ENCODE measurements at places on chromosomes 5 and 9.

- DNase-seq = no peak
These were observed 569.9 kb downstream of the RAB3C start for GRCh38 chr5:59152701-59153245.

GRCh38 chr5:68259700-68260099, 44.1 kb downstream of the PIK3R1 start:
- DNase-seq = no peak

GRCh38 chr9:133767625-133768024, 29.5 kb upstream of the SARDH start:
- DNase-seq = no peak

GRCh38 chr5:128538250-128539037, 399 bp upstream of the FBN2 start:
- peak; percentile 10 for DNase-seq

DNA sequence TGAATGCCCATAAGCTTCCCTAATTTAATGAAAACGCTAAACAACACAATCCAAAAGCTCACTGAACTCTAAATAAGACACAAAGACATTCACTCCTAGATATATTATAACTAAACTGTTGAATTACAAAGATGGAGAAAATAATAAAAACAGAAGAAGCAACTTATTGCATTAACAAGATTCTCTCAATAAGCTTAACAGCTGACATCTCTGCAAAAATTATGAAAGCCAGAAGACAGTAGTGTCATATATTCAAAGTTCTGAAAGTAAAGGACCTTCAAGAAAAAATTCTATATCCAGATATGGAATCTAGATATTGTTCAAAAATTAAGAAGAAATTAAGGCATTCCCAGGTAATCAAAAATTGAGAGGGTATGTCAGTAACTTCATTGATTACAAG, 957.8 kb upstream of the TYRP1 start:
- no peak for DNase-seq

GRCh38 chr9:124297551-124297901, 39.8 kb downstream of the NEK6 start:
- no peak for DNase-seq

GRCh38 chr5:172496671-172497371, 42.5 kb upstream of the SH3PXD2B start:
- no peak for DNase-seq

- DNase-seq = no peak
These were observed 233.1 kb upstream of the IRX1 start for GRCh38 chr5:3362606-3362910.

DNA sequence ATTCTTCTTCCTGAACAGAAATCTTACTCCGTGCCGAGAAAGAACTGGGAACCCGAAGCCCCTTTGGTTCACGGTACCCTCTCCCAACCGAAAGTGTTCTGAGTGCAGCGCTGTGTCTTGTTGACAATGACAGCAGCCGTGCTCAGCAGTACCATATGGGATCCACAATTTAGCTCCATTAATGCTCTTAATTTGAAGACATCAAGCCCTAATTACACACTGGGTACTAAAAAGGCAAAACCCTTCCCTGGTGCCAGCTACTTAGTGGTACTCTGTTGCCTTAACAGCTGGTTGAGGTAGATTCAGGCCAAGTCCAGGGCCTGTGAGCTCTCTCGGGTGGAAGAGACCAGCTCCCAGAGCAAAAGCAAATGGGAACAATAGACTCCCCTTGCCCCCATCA, 24.5 kb downstream of the DDX31 start:
- no peak for DNase-seq

GRCh38 chr9:116812231-116813030, 125.3 kb downstream of the TRIM32 start:
- no peak for DNase-seq

- no peak for DNase-seq
These were observed 46.9 kb downstream of the FNIP1 start for GRCh38 chr5:131749723-131750470.
